Colonic mucosa (tissue), 4 donors: ENCODE measurements at places on chromosomes 16 and 17. TPM values are rescaled to one million over a fixed set of nuclear protein-coding genes. Genes with fewer than 3 reads are reported as not detected.

GRCh38 chr16:88022076-88023042 lies 71.1 kb downstream of the BANP start:
- no peak for DNase-seq

DNA sequence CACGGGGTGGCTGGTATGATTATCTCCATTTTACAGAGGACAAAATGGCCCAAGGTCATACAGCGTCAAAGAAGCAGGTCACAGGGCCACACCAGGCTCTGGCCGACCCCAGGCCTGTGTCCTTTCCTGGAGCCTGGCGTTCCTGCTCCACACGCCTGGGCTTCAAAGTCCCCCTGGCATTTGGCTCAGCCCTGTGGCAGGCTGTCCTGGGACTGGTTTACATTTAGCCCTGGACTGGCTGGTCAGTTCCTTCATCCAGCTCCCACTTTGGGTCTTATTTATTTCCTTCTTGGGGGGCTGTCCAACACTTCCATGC lies 15.3 kb downstream of the TBX2 start:
- DNase-seq = no peak

Gene ACE
- total RNA-seq = 38.3 TPM

Gene INTS2
- total RNA-seq = 10.9 TPM

DNA sequence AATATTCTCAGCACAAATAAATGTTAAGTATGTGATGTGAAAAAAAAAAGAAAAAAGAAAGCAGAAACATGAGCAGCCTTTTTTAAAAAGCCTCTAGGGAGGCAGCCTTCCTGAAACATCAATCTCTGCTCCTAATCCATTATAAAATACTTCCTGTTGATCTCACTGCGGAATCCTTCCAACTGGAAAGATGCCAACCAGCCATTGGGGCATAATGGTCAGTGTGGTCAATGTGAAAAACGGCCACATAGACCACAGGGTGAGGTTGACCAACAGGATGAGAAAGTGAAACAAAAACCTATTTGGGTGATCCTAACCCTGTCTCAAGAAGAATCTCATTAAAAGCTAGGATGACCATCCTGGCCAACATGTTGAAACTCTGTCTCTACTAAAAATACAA lies 26.1 kb upstream of the ABCA8 start:
- DNase-seq = peak; percentile 35

GRCh38 chr16:77722309-77723107 lies at the start of gene NUDT7:
NUDT7 (plus strand) TSS chr16:77722514; CDS start chr16:77722583, 69 bp downstream.
- peak; percentile 99 for DNase-seq

- no peak for DNase-seq
Observed at GRCh38 chr17:44384823-44385286, 4.6 kb downstream of the ITGA2B start.

DNA sequence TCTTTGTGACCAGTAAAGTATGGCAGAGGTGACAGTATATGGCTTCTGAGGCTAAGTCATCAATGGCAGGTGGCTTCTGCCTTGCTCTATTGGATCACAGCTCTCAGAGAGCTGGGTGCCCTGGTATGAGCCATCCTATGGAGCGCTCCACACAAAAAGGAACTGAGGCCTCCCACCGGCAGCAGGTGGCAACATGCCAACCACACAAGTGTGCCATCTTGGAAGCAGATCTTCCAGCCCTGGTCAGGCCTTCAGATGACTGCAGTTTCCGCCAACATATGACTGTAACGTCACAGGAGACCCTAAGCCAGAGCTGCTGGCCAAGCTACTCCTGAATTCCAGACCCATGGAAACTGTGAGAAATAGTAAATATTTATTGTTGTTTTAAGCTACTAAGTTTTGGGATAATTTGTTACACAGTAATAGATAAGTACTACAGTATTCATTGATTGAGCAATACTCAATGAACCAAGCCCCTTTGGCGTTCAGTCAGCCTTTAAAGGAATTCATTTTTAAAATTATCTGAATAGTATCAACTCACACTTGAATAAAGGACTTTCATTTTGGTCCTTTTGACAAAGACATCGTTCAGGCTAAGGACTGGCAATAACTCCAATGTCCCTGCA lies 69.4 kb upstream of the LHX1 start:
- no peak for DNase-seq

- no peak for DNase-seq
Observed at GRCh38 chr17:1948517-1948825, 76.7 kb downstream of the RTN4RL1 start.
